H1 (cell line): ENCODE measurements at places on chromosomes 2 and 18.
A peak's percentile ranks its signal among the peaks of the same experiment; 100 is the strongest.

GRCh38 chr2:22703286-22703920, 681.6 kb upstream of the KLHL29 start:
- H3K27me3 ChIP-seq: no peaks in the 10 kb centered on the region
- H3K4me1 ChIP-seq: no peaks in the 10 kb centered on the region
- no peak overlapping the region for H3K27ac ChIP-seq
- no peaks in the 10 kb centered on the region for H3K36me3 ChIP-seq
- no peak overlapping the region for H3K4me3 ChIP-seq
- no peak for DNase-seq

GRCh38 chr2:222794585-222795449, 66.0 kb upstream of the ACSL3 start:
- H3K4me1 ChIP-seq: no peaks in the 10 kb centered on the region
- no peaks in the 10 kb centered on the region for H3K27me3 ChIP-seq
- DNase-seq: peak; percentile 43

DNA sequence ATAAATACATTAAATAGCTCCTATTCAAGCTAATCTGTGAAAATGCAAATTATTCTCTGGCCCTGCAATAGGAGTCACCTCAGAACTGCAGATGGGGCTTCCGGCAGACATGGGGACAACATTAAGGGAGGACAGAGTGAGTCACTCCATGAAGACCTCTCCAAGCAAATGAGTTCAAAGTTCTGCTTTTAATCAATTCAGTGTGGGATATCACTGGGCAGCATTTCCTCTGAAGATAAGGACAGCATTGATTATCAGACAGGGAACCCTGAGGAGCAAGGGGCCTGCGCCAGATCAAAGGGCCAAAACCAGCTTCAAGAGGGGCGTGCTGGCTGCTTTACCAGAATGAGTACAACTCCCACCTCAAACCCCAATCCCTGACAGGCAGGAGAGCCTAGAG, 356.9 kb upstream of the KLHL29 start:
- H3K4me1 ChIP-seq: no peaks in the 10 kb centered on the region
- no peak overlapping the region for H3K4me3 ChIP-seq
- no peak overlapping the region for H3K27ac ChIP-seq

DNA sequence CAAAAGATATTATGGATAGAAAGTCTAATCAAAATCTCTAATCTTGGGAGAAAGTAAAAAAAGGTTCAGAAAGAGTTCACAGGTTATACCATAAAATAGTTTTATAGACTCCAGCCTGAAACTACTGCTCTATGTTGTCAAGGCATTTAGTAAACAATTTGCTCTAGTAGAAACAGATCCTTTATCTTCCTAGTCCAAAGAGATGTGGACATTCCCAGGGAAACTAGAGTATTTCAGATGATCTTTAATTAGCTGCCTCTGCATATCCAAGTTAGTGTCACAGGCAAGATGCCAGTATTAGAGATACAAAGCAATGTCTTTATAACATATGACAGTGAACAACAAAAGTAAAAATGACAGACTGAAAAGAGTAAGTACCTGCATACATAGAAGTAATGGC, 708.6 kb downstream of the CCDC85A start:
- H3K4me1 ChIP-seq: no peaks in the 10 kb centered on the region
- no peak overlapping the region for H3K27ac ChIP-seq
- no peak overlapping the region for H3K4me3 ChIP-seq
- no peaks in the 10 kb centered on the region for H3K36me3 ChIP-seq

GRCh38 chr2:95158891-95159619, 593 bp downstream of the ZNF514 start:
- H3K4me3 ChIP-seq: peak overlapping the region; percentile 73
- H3K27ac ChIP-seq: no peak overlapping the region
- H3K4me1 ChIP-seq: peaks cover 3% of the 10 kb centered on the region; the same call in 1 of the 2 replicates
- H3K27me3 ChIP-seq: peaks cover 11% of the 10 kb centered on the region; the same call in 1 of the 2 replicates
- DNase-seq: peak; percentile 61

DNA sequence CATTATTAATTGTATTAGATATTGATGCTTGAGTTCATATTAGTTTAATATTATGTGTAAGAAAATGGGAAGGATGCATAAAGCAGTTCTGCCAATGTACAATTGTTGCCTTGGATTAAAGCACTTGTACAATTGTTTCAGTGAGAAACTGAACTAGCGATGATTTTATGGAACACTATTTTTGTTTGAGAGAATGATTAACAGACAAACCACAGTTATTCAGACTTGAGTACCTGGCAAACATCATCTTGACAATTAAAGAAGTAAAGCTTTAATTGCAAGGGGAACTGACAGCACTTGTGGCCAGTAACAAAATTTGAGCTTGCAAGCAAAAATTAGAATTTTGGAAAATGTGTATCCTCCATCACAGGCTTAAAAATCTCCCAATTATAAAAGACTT, 214.3 kb downstream of the RIT2 start:
- H3K4me3 ChIP-seq: no peak overlapping the region
- H3K36me3 ChIP-seq: no peaks in the 10 kb centered on the region
- H3K27ac ChIP-seq: no peak overlapping the region

DNA sequence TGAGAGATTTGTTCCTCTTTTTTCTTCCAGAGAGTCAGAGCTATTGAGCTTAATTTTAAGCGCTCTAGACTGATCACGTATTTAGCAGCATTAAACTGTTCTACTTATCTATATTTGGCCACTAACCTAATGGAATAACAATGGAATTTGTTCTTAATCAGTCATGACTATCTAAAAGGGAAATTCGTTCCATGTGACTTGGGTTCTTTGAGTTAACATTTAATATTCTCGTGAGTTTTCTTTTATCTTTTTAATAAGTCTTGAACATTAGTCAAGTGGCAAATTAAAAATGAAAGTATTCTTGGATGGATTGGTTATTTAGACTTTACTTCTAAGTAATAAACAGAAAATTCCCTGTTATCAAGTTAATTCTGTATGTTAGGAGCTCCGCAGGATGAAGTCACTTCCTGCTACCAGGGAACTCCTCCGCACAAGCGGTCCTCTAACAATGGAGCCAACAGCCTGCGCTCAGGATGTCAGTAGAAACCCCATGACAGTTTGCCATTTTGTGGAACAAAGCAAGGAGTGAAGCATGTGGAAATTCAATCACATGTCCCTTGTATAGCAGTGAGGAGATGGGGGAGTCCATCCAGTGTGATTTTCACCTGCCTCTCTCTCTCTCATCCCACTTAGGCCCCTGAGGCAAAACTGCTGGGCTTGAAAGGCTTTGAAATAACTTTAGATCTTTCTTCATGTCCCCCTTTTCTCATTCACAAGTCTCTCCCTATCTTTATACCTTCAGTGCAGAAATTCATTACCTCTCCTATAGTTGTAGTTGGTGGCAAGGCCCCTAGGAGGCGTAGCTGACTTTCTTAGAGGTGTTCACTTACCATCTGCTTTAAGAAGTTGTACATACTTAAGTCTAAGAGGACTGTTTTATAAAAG, 138.1 kb downstream of the WDR7 start:
- H3K4me1 ChIP-seq: no peaks in the 10 kb centered on the region
- no peaks in the 10 kb centered on the region for H3K27me3 ChIP-seq

DNA sequence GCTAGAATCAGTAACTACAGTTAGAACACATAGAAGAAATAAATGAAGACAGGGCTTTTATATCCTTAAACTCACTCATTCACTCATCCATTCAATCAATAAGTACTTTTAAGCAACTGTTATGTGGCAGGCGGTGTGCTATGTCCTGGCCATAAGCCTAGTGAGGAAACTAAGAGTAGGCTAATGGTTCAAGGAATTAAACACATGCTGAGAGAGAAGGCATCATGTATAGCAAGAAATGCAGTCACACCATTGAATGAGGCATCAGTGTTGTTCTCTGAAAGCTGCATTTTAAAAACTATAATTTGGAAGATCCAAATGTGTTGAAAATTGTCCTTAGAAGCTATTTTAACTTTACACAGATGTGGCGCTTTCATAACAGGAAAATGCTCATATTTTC, 86.5 kb upstream of the DTNA start:
- H3K4me3 ChIP-seq: no peak overlapping the region
- no peak overlapping the region for H3K27ac ChIP-seq
- H3K36me3 ChIP-seq: no peaks in the 10 kb centered on the region
- H3K27me3 ChIP-seq: no peaks in the 10 kb centered on the region
- no peaks in the 10 kb centered on the region for H3K4me1 ChIP-seq
- DNase-seq: no peak
